Myocyte (in vitro differentiated cells): ENCODE measurements at places on chromosomes 2 and 18. TPM values are rescaled to one million over a fixed set of nuclear protein-coding genes. Genes with fewer than 3 reads are reported as not detected.

GRCh38 chr2:130837175-130837810, 579 bp downstream of the ARHGEF4 start:
- DNase-seq, result no peak

- DNase-seq, result peak; percentile 18
Observed at GRCh38 chr18:845152-845819, 33.2 kb upstream of the YES1 start.

- no peak for DNase-seq
Observed at GRCh38 chr2:58133395-58133794, 86.8 kb downstream of the VRK2 start.

DNA sequence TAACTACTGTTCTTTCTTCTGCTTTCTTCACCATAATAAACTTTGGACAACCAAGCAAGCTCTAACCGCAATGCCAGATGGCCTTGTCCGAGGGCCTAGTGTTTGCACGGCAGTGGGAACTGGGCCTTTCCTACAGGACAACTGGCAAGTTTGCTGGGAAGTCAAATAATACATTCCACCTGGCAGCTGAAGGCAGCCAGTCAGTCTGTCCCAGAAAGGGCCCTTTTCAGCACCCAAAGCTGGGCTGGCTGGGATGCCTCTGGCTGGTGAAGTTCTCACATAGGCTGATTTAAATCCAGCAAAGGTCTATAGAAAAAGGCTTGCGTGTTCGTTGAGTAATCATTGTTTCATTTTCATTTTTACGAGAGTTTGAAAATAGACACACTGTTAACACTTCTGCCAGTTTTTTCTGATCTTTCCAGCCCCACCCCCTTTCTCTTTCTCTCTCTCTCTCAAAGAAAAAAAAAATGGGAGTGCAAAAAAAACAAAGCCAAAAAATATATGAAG, 110.0 kb upstream of the EPAS1 start:
- peak; percentile 94 for DNase-seq

The FLACC1 gene
- 1.8 and 2.4 TPM in 2 replicates for total RNA-seq

DNA sequence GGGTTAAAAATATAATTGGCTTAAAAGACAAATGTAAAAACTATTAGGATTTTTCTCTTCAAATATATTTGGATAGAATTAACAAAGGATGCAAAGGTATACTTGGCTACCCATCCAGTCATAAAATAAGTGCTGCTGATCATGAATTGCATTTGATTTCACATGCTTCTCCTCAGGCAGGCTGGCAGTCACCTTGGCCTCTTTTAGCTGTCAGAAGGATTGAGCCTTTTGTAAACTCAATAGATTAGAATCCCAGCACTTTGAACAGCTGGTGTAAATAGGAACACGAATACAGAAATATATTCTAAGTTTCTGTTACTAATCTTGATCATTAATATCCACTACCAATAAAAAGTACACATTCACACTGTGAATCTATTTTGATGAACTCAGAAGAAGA, 169.4 kb upstream of the UNC80 start:
- DNase-seq, result no peak

DNA sequence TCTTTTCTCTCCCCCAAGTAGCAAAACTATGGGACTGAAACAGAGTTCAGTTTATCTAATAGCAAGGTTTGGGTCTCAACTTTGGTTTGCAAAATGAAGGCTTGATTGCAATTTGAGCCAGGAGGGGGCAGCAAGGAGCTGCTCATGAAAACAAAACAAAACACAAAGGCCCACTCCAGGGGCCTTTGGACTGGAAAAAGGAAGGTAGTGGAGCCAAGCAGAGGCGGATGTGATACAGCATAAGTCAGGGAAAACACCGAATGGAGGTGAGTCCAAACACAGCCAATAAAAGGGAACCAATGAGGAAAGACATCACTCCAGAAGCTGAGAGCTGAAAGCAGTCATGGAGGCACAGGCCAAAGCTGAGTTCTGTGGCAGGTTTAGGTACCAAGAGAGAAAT, 799.7 kb upstream of the ACVR2A start:
- peak; percentile 57 for DNase-seq

- DNase-seq, result no peak
Observed at GRCh38 chr18:69157906-69158305, 242.8 kb upstream of the DOK6 start.

The FSHR gene
- 0.16 and 0.19 TPM in 2 replicates for total RNA-seq

DNA sequence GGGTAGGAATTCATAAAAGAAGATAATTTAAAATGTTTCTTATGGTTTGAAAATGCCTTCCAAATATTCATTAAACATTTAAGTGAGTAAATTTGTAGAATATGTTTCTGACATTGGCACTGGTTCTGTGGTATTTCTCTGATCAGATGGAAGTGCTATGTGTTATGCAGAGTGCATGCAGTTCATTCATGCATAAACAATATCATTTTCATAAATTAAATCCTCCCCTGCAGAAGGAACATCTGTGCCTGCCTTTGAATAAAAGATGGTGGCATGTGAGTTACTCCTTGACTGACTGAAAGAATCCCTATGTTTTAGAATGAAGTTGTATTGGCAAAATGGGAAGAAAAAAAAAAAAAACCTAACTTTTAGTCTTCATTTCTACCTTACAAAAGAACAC, 5.9 kb downstream of the NEUROD1 start:
- no peak for DNase-seq

The RAMP1 gene
- 19.5 and 20.9 TPM in 2 replicates for total RNA-seq

- DNase-seq, result no peak
Observed at GRCh38 chr2:127911737-127912136, 26.0 kb upstream of the AMMECR1L start.

DNA sequence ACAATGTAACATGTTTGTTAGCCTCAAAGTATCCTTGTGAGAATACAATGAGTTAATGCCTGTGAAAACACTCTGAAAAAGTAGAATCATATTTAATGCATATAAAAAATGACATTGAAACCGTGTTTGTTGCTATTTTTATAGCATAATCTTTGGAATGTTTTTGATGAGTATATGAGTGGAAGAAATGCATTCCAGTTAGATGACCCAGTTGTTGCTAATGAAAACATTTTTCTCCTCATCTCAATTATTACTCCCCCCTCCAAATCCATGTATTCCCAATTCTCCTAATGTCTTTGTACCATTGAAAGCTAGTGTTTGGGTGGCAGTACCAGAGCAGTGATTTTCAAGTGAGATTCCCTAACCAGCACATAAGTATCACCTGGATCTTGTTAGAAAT, 67.1 kb upstream of the DSEL start:
- no peak for DNase-seq

DNA sequence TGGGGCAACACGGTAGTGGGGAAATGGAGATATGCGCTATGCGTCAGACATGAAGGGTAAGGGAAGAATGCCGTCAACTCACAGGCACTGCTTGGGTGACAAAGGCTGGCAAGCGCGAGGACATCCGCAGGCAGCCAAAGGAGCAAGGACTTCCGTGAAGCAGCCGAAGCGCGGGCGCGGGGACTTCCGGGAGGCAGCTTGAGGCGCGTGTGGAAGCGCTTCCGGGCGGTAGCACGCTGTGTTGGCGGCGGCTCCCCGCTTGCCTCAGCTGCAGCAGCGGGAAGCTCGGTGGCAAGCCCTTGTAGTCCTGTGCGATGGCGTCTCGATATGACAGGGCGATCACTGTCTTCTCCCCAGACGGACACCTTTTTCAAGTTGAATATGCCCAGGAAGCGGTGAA, at the start of gene PSMA8:
TSS of gene PSMA8 (plus strand) at position 218 of the 400 bp plus-strand sequence. CDS start at position 315, 97 bp downstream.
- no peak for DNase-seq

The TCF7L1 gene
- 0.53 and 0.78 TPM in 2 replicates for total RNA-seq

The B4GALT6 gene
- total RNA-seq, result not detected in 2 replicates

GRCh38 chr2:112056626-112056987, 1.5 kb downstream of the TMEM87B start:
- no peak for DNase-seq

The UGT1A8 gene
- not detected in 2 replicates for total RNA-seq

The RGPD3 gene
- 0.16 and 0.64 TPM in 2 replicates for total RNA-seq

DNA sequence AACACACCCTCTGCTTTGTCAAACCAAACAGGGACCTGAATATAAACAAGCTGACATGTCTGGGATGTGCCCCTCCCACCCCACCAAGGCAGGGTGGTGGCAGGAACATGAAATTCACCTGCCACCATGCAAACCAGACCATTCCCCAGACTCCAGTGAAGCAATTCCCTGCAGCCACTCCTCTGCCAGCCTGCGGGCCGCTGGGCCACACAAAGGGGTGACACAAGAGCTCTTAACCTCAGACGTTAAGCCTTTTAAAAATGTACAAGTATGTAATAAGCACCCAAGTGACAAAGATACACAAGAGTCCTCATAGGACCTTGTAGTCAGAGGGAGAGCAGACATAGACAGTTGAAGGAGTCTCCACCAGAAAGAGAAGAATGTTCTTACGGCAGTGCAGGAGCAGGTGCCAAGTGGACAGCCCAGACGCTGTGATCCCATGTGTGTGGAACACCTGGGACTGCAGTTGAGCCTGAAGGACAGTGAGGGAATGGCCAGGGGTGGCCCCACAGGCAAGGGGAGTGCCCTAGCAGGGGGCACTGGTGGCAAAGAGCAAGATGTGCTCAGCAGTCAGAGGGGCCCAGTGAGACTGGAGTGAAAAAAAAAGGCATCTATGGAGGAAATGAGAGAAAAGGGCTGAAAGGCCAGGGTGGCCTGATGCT, 36.9 kb downstream of the CRACDL start:
- no peak for DNase-seq

DNA sequence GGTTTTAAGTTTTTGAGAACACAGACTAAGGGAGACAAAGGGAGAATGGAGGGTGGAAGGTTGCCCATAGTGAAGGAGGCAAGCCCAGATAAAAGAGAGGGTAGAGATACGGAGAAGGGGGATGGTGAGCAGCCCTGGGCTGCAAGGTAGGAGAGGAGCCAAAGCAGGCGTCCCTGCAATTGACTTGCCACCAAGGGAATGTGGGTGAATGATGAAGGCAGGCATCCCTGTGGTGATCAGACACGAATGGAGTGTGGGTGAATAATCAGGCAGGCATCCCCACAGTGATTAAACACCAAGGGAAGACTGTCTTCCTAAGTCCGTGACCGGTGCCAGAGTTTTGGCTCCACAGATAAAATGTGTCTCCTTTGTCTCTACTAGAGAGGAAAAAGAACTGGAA, 16.5 kb upstream of the ALPK2 start:
- DNase-seq, result peak; percentile 81

- no peak for DNase-seq
Observed at GRCh38 chr2:71634567-71634966, 181.2 kb downstream of the DYSF start.

DNA sequence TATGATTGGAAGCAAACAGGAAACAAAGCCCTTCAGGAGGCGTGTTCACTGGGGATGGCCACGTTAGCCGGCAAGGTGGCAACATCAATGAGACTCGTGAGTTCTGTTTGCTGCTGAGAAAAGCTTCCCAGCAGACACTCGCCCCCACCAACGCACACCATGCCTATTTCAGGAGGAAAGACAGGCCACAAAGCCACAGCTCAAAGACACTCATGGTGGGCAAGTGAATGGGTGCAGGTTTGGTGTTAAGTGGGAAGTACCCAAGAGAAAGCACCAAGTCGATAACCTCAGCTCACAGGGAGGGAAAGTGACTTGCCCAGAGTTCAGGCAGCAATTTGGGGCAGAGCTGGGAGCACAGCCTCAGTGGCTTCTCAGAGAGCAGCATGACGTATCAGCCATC, 10.5 kb upstream of the MTERF4 start:
- no peak for DNase-seq

- DNase-seq, result no peak
Observed at GRCh38 chr18:77021075-77021474, 111.5 kb downstream of the MBP start.

DNA sequence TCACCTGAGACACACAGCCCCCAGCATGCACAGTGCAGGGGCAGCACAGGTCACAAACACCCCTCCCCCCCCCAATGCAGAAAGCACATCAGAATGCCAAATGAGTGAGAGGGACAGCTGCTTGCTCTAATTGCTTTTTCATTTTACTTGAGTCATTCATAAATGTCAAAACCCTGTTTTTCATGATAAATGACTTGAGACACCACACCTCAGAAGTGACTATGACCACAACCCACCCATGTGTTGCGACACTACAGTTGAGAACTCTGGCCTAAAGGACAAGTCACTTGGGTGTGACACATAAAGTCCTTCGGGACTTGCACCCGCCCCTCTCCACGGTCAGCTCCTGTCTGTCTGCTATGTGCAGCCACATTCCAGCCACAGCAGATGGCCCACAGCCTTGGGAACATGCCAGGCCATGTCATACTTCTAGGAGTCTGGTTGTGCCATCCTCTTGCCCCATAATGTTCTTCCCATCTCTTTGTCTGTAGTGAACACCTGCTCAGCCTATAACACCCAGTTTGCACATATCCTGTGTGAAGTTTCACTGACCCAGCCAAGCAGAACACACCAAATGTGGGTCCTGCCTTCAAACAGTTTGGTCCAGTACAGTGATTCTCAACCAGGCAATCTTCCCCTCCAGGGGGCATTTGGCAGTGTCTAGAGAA, 30.2 kb upstream of the RIOK3 start:
- DNase-seq, result peak; percentile 98

GRCh38 chr2:32937602-32938448, 8.9 kb upstream of the LTBP1 start:
- DNase-seq, result peak; percentile 26

DNA sequence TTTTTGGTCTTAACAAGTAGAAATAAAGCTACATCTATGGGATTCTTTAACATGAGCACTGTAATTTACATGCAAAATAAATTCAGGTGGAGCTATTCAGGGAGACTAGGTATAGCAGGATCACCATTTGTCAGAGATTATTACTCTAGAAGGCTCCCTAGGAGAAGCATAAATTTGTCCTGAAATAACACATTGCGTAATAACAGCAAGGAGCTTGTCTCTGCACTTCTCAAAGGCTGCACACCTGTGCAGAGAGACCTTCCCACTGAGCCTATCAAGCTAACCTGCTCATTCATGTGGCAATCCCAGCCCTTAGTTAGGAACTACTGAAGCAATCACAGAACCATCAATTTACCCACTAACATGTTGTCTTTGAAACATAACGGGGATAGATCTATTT, 437.4 kb upstream of the MC4R start:
- DNase-seq, result no peak

The GALNT3 gene
- 0.16 and 0.37 TPM in 2 replicates for total RNA-seq

GRCh38 chr2:134869946-134870736, 31.7 kb downstream of the ACMSD start:
- DNase-seq, result peak; percentile 75

GRCh38 chr18:44911773-44912172, 231.1 kb downstream of the SETBP1 start:
- DNase-seq, result no peak

The HOXD3 gene
- total RNA-seq, result not detected in 2 replicates

- peak; percentile 3 for DNase-seq
Observed at GRCh38 chr2:230023313-230023712, 45.4 kb downstream of the SLC16A14 start.

The CRYBA2 gene
- total RNA-seq, result not detected in 2 replicates

DNA sequence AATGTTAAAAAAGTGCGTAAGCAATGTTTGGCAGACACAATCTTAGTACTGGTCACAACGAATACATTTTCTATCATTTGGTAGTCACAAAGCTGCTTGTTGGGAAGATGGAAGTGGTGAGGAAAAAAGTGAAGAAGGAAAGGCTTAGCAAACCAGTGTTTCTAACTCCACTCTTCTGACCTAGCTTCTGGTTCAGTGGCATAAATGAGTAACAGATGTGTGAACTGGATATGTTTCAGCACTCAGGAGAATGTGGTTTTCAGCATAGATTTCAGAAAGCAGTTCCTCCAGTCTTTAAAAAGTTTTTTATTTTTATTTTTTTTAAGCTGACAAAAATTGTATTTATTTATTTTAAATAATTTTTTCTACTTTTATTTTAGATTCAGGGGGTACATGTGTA, 357.1 kb downstream of the CPS1 start:
- DNase-seq, result no peak

GRCh38 chr2:39356922-39357639, 80.0 kb downstream of the MAP4K3 start:
- peak; percentile 50 for DNase-seq

The IL18R1 gene
- not detected in 2 replicates for total RNA-seq

GRCh38 chr2:108535357-108535631, 1.0 kb downstream of the LIMS1 start:
- peak; percentile 40 for DNase-seq

The PER2 gene
- 3.1 and 6.6 TPM in 2 replicates for total RNA-seq
